ENCODE measurements at places on chromosomes 5 and 9.
A peak's percentile ranks its signal among the peaks of the same experiment; 100 is the strongest.

GRCh38 chr5:1814183-1815020 lies 13.2 kb downstream of the NDUFS6 start:
- DNase-seq, result no peak

DNA sequence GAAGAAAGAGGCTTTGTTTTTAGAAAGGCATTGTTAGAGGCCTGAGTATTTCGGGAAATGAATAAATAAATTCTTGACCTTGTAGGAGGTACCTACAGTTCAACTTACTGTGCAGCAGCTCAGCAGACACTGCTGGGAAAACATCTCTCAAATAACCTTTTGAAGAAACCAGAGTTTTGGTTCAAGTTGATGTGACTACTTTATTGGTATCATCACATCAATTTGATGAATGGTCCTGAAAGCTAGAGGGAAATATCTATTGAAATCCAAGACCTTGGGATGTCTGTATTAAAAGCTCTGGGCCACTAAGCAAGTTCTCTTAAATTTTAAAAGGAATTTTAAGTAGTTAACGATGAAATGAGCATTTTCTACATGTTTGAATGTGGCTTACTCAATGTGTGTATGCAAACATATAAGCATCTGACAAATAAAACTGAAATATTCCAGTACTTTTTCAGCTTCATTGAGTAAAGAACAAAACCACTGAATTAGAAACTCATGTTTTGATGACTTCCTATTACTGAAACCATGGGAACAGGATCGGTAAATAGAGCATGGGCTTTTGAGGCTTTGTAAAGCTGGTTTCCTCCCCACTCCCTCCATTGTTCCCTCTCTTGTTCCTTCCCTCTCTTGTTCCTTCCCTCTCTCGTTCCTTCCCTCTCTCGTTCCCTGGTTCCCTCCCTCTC lies 36.7 kb downstream of the SLC27A6 start:
- DNase-seq, result no peak

- DNase-seq, result no peak
These were observed 208.5 kb downstream of the TMEM161B start for GRCh38 chr5:88060194-88060593.

GRCh38 chr5:154421868-154422267 lies 23.9 kb upstream of the SAP30L start:
- DNase-seq, result no peak

GRCh38 chr9:33329117-33329563 lies 38.8 kb downstream of the NFX1 start:
- DNase-seq, result peak; percentile 45

DNA sequence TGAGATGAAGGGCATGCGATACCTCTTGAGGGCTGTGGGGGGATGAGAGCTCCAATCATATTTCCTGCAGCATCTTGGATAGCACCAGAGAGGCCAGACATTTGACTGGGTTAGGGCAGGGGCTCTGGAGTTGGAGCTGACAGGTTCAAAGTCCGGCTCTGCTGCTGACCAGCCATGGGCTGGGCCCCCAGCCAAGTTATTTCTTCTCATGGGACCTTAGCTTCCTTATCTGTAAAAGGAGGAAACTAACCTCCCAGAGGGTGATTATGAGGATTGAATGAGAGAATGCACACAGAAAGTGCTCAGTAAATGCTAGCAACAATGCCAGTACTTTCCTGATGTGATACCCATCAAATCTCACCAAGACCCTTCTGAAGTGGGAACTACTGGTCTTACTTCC lies 65.2 kb upstream of the SLC25A51 start:
- DNase-seq, result no peak

DNA sequence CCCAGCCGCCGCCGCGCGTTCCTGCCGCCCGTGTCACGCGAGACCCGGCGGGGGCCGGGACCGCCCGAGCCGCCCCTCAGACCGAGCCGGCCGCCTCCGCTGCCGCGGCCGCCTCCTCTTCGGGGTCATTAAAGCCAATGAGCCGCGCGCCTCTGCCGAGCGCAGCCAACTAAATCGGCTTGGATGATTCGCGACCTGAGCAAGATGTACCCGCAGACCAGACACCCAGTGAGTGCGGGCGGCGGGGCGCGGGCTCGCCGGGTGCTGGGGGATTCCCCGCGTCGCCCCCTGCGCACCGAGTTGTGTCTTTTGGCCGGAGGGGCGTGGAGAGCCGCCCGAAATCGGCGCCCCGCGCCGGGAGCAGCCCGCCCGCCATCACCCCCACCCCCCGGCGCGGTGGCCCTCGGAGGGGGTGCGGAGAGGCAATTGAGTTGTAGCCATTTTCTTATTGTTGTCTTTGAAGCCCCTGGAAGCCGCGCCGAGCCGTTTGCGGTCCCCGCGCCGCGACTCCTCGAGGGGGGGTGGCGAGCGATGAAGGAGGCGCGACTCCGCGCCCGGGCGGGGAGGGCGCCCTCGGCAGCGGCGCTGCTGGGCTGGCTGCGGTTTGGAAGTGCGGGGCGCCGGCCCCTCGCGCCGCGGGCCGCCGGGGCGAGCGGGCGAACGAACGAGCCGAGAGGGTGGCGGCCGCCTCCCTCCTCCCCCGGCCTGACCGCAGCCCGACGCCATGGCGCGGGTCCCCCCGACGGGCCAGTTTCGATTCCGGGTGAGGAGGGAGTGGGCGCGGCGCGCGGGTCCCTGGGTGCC lies 1.0 kb downstream of the TLE4 start:
- DNase-seq, result no peak

DNA sequence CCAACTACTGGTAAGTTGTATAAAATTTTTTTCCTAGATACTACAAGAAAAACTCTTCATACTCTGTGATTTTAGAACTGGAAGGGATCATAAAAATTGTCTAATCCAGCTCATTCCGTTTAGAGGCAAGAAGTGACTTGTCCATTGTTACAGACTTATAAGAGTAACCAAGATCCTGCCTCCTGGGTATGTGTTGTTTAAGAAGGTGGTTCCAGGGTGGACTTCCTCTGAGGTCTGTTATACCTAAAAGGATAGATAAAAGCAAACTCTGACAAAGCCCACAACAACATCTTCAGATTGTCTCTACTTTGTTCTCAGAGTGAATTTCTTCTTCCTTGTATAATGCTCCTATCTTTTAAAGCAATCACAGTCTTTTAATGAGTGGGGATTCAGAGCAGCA lies 24.2 kb downstream of the TGFBR1 start:
- no peak for DNase-seq

- DNase-seq, result no peak
These were observed 43.9 kb downstream of the BOD1 start for GRCh38 chr5:173572431-173573125.

- no peak for DNase-seq
These were observed 38.8 kb upstream of the PTPN3 start for GRCh38 chr9:109536859-109537258.

- DNase-seq, result no peak
These were observed 118.8 kb downstream of the RASGRF2 start for GRCh38 chr5:81078930-81079329.

DNA sequence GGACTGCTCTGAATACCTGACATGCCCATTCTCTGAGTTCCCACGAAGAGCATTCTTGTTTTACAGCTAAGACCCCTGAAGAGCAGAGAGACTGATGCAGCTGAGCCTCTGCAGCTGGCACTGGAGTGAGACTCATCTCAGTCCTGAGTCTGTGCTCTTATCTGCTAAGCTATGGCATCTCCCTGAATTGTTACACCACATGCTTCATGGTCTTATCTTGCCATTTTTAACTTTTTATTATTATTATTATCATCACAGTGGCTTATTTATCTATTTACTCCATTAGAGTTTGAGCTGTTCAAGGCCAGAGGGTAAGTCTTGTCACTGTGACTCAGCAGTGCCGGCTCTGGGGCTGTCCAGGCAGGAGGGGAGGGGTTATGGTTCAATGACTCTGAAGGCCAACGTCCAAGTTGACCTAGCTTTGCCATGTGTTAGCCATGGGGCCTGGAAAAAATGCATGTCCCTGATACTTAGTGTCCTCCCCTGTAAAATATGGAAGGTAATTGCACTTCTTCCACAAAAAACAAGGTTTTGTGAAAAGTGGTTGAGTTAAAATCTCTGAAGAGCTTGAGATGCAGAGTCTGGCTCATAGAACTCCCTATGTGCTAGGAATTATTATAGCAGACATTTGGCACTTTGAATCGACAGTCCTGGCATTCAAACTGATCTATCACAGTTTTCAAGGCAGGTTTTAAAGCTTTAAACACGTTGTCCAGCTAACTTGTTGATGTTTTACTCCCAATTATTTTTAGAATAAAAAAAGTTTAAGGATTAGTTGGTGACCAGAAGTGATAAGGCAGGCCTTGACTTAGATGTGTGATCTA lies 94.6 kb downstream of the ALDH1A1 start:
- peak; percentile 12 for DNase-seq

DNA sequence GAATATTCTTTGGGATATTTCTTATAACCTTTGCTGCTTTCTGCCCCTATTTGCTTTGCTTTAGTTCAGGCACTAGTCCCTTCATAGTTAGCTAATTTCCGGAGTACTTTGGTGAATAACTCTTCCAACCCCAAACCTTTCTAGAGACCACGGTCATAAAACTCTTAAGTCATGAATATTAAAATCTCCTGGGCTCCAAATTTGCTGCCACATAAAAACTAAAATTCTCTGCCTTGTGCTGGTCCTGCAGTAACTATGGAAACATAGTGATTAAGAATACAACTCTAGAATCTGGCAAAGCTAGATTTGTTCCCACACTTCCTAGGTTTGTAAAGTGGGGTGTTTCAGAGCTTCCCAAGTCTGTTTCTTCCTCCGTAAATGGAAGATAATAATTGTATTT lies 10.0 kb upstream of the ACTBL2 start:
- no peak for DNase-seq

DNA sequence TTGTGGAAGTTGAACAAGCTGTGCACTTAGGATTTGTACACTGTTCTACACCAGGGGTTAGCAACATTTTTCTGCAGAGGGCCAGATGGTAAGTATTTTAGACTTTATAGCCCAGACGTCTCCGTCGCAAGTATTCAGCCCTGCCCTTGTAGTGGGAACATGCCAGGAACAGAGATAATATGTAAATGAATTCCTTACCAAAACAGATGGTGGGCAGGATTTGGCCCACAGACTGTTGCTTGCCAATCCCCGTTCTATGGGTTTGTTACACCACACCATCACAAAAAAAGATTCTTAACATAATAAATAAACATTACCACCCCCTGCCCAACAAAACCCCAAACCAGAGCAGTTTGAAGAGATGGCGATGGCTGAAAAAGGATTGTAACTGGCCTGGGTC lies 74.3 kb downstream of the AMBP start:
- no peak for DNase-seq

- DNase-seq, result no peak
These were observed 171.1 kb downstream of the ARHGEF28 start for GRCh38 chr5:73797132-73797510.

- DNase-seq, result no peak
These were observed 22.1 kb downstream of the C6 start for GRCh38 chr5:41191249-41191648.

DNA sequence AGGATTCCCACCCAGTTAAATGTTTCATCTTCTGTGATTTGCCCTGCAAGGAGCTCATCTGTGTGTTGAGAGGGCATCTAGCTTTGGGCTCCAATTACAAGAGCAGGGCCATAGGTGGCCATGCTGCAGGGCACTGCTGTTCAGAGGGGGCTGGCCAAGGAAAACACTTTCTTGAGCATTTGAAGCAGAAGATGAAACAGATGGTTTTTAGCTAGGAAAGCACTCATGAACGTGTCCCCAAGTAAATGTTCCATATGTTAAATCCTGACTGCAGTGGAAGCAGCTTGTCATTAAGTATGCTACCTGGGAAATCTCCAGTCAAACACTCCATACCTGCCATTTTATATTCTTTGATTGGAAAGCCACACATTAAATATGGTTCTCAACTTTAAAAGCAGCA lies 176.6 kb downstream of the FBXL7 start:
- DNase-seq, result no peak

GRCh38 chr9:135533674-135534073 lies 12.3 kb upstream of the OBP2A start:
- no peak for DNase-seq

- no peak for DNase-seq
These were observed 40.2 kb downstream of the RASA1 start for GRCh38 chr5:87307796-87308423.

- DNase-seq, result no peak
These were observed 288.5 kb downstream of the MAST4 start for GRCh38 chr5:66884564-66885243.

- no peak for DNase-seq
These were observed 133.8 kb downstream of the MRPL36 start for GRCh38 chr5:1665803-1666202.

DNA sequence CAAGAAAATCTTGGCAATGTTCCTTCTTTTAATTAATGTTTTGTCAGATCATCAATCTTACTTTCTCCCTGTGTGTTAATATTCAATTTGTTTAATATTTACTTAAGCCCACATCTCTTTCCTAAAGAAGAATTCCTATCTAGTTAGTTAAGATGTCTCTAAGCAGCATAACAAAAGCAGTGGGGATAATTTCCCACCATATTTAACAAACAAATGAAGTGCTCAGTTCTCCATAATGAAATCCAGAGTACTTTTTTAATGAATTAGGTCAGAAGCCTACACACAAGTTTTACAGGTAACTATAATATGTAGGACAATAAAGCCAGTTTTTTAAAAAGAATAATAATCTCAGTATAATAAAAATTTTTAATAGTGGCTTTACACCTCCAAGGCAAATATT lies 1918.8 kb downstream of the EFNA5 start:
- no peak for DNase-seq

- no peak for DNase-seq
These were observed 191.4 kb downstream of the FRMD3 start for GRCh38 chr9:83346655-83347420.
